Activated CD4-positive, alpha-beta T cell treated with anti-CD3 and anti-CD28 coated beads for 1 hour (primary cell): ENCODE measurements at places on chromosomes 6 and 20.

DNA sequence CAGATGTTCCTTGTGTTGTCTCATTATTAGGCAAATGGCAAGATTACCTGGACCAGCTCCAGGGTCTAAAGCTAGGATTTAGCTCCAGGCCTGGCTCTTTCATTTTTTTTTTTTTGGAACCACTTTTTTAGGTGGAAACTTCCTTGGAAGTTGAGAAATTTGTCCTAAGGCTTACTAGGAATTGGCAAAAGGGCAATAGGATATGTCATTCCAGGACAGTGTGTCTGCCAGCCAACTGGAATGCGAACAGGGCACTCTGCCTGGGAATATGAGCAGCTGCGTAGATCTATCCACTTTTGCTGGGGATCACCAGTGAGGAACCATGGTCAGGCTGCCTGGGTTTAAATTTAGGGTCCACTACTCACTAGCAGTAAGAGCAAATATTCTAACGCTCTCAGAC lies 304.0 kb downstream of the TSHZ2 start:
- no peak for DNase-seq

DNA sequence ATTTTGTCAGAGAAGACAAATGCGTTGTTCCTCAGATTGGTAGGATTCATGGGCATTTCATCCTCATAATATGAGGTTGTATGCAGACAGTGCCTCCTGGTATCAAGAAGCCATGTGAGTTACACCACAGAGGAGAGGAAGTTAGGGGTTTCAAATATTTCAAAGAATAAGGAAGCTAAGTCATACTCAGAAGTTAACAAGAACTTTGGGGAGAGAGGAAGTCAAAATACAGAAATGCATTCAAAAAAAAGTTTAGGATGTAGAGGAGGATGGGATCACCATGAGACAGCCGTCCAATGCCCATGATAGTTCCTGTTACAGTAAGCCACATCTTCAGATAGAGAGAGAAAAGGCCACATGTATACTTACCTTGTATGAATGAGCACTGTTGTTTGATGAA lies 22.3 kb downstream of the HLA-DOB start:
- no peak for DNase-seq

- DNase-seq: no peak
These were observed 31.9 kb upstream of the MRGBP start for GRCh38 chr20:62764156-62764935.

- no peak for DNase-seq
These were observed 24.8 kb downstream of the GLYATL3 start for GRCh38 chr6:49524541-49524940.
